ENCODE measurements at places on chromosomes 5 and 9. TPM values are rescaled to one million over a fixed set of nuclear protein-coding genes. Genes with fewer than 3 reads are reported as not detected.
A peak's percentile ranks its signal among the peaks of the same experiment; 100 is the strongest.

The NKD2 gene
- total RNA-seq: 4.4 TPM

The IFNK gene
- not detected for total RNA-seq

The FOXD4 gene
- not detected for total RNA-seq

The FBP2 gene
- 0.54 TPM for total RNA-seq

The POLR3G gene
- total RNA-seq: 0.68 TPM

The GPR151 gene
- not detected for total RNA-seq

The RHOBTB3 gene
- total RNA-seq: 76.5 TPM

The CENPP gene
- 3.3 TPM for total RNA-seq

The TAF11L12 gene
- total RNA-seq: not detected

The IFNA14 gene
- total RNA-seq: not detected

The PCDHB10 gene
- 0.84 TPM for total RNA-seq

The TSLP gene
- total RNA-seq: 6.0 TPM

The THBS4 gene
- total RNA-seq: 32.9 TPM

The TMC1 gene
- total RNA-seq: not detected

The CDC25C gene
- total RNA-seq: 0.24 TPM

The ITGA2 gene
- 0.78 TPM for total RNA-seq

The IL5 gene
- not detected for total RNA-seq

The ALDH1B1 gene
- total RNA-seq: 18.4 TPM

The HMGCR gene
- 9.6 TPM for total RNA-seq

The ANKRD18A gene
- total RNA-seq: 2.9 TPM

The LHX3 gene
- not detected for total RNA-seq

The IL13 gene
- total RNA-seq: not detected

DNA sequence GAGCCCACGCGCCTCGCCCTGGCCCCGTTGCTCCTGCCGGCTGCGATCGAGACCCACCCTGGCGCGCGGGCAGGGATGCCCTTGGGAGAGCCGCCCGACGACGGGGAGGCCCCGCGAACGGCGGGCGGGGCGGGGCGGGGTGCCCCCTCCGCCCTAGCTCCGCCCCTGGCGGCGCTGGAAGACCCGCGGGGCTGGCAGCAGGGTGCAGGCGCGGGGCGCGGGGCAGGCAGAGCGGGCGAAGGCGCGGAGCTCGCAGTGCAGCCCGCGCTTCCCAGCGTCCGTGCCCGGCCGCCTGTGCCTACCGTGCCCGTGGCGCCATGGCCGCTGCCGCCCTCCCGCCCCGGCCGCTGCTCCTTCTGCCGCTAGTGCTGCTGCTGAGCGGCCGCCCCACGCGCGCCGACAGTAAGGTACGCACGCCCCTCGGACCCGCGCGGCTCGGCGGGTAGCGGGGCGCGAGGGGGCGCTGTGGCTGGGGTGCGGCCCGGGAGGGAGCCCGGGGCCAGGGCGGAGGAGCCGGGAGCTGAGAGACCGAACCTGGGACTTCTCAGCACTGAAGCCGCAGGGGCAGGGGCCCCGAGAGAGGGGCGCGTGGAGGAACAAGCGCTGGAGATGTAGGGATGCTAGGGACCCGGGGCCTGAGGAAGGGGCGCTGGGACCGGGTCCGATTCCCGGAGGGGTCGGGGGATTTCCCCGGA, at the start of gene OLFML2A:
OLFML2A (plus strand) TSS at position 180 of the 695 bp plus-strand sequence; CDS start at position 318, 138 bp downstream.
- no peak for DNase-seq

DNA sequence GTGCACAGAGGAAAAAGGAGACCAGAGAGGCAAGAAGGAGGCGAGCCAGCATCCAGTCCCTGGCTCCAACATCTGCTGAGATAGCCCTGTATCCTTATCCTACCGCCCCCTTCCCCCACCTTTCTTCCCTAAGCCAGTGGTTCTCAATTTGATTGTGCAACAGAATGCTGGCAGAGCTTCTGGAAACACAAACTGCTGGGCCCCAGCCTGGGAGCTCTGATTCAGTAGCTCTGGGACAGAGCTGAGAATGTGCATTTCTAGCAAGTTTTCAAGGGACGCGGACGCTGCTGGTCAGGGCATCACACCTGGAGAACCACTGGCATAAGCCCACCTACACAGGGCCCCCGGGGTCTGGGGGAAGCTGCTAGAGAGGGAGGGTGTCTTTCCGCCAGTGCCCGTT, 21.1 kb downstream of the AK8 start:
- peak; percentile 71 for DNase-seq

- DNase-seq: no peak
These were observed 48.5 kb upstream of the MSX2 start for GRCh38 chr5:174675916-174676315.

GRCh38 chr5:127865273-127865672, 162.1 kb downstream of the CCDC192 start:
- no peak for DNase-seq

GRCh38 chr9:136587145-136587943, 41.5 kb upstream of the NOTCH1 start:
- peak; percentile 93 for DNase-seq

GRCh38 chr9:1599961-1600360, 415.2 kb upstream of the SMARCA2 start:
- no peak for DNase-seq

GRCh38 chr9:107732781-107733522, 243.4 kb upstream of the KLF4 start:
- DNase-seq: no peak

DNA sequence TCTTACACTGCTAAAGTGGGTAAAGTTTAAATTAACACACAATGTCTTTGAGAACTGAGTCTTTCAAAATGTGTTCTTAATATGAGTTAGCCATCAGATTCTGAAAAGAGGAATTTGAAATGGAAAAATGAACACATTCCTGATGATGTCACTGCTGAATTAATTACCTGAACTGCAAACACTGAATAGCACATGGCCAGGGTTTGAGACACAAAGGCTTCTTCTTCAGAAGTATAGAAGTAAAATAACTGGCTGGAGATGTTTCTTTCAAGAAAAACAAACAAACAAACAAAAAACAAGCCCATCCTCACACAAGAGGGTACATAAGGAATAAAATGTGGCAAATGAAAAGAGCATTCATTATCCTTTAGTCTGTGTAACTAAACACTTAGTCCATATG, 7.1 kb downstream of the GLIS3 start:
- no peak for DNase-seq

- no peak for DNase-seq
These were observed 3.4 kb upstream of the AMBP start for GRCh38 chr9:114081441-114082016.

DNA sequence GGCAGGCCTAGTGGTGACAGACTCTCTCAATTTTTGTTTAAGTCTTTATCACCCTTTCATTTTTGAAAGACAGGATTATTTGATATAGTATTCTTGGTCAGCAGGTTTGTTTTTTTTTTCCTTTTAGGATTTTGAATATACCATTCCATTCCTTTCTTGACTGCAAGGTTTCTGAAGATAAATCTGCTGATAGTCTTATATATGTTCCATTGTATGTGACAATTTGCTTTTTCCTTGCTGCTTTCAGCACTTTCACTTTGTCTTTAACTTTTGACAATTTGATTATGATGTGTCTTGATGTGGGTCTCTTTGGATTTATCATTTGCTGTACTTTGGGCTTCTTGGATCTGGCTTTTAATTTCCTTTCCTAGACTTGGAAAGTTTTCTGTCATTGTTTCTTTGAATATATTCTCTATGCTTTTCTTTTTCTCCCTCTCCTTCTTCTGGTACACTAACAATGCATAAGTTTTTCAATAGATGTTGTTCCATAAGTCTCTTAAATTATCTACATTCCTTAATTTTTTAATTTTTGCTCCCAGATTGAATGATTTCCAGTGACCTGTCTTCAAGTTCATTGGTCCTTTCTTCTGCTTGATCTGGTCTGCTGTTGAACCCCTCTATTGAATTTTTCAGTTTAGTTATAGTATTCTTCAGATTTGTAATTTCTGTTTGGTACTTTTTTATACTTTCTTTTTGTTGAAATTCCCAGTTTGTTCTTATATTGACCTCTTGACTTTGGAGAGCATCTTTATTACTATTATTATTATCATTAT, 14.6 kb upstream of the FBXW2 start:
- no peak for DNase-seq

GRCh38 chr5:16169550-16169949, 10.0 kb downstream of the MARCHF11 start:
- no peak for DNase-seq

DNA sequence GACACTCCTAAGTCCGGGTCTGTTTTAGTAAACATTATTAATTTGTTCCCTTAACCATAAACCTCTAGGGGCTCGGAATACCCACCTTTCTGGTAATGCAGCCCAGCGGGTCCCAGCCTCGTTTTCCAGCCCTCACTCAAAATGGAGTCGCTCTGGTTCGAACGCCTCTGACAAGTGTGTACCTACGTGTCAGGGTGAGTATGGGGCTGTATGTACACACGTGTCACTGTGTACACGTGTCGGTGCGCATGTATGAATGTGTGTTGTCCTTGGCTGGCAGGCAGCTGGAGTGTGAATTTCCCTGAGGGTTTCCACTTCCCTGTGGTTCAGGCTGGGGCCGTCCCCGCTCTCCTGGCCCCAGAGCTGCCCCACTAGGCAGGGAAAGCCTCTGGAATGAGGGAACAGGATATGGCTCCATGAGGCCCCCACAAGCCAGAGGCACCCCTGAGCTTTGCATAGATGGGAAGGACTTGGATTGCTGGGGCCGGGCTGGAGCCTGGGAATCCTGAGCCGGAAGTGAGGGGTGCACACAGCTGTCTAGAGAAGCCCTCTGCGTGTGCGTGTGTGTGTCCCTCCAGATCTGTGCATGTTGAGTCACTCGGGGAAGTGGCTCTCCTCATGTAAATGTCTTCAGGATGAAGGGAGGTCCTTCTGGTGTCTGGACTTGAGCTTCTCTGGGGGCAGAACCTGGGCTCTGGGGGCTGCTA, 160.8 kb upstream of the IER5L start:
- no peak for DNase-seq

GRCh38 chr5:143115381-143115780, 288.1 kb downstream of the NR3C1 start:
- DNase-seq: no peak

DNA sequence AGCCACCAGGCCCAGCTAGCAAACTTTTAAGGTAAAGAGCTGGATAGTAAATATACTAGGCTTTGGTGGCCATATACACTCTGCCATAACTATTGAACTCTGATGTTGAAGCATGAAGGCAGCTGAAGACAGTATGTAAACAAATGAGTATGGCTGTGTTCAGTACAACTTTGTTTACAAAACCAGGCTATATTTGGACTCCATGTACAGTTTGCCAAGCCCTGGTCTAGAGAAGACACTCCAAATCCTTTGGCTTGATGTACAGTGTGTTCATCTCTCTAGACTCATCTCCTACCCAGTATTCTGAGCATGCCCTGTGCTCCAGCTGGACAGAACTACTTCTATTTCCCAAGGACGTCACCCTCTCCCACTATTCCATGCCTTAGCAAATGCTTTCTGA, 54.3 kb upstream of the MEGF10 start:
- no peak for DNase-seq

- no peak for DNase-seq
These were observed 1.5 kb downstream of the AFF4 start for GRCh38 chr5:132961887-132962286.

- DNase-seq: no peak
These were observed 42.5 kb upstream of the PHF2 start for GRCh38 chr9:93533863-93534262.

- DNase-seq: no peak
These were observed 86.1 kb downstream of the GPR21 start for GRCh38 chr9:123119566-123119965.

DNA sequence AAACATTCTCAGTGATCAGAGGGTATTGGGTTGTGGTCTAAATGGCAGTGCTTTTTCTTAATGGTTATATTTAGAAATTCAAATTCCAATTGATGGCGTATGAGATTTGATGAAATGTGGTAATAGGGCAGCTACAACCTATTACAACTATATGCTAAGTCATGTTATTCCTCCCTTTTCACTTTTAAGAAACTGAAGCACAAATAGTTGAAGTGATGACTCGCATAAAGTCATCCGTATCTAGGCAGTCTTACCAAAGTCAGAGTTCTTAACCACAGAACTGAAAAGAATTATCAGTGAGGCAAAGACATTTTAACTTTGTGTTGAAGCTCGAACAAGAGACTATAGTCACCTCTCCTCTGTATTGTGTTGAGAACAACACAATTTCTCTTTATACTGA, 28.2 kb downstream of the C9orf152 start:
- no peak for DNase-seq

GRCh38 chr9:115034801-115035200, 83.2 kb downstream of the TNC start:
- no peak for DNase-seq

- no peak for DNase-seq
These were observed 42.3 kb upstream of the MOCS2 start for GRCh38 chr5:53151713-53152458.

DNA sequence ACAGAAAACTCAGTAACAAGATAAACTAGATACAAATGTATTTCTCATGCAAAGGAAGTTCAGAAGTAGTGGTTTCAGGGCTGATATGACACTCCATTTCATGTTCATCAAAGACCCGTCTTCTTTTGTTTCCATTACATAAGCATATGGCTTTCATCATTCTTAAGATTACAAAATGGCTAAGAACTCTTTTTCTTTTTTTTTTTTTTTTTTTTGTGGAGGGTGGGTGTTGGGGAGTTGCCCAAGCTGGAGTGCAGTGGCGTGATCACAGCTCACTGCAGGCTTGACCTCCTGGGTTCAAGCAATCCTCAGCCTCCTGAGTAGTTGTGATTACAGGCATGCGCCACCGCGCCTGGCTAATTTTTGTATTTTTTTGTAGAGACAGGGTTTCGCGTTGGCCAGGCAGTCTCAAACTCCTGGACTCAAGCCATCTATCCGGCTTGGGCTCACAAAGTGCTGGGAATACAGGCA, 22.0 kb upstream of the PTBP3 start:
- no peak for DNase-seq

- no peak for DNase-seq
These were observed 27.1 kb upstream of the ZBTB43 start for GRCh38 chr9:126777733-126778132.

GRCh38 chr5:132639706-132640130, 18.3 kb upstream of the IL13 start:
- DNase-seq: no peak

- no peak for DNase-seq
These were observed 1020.0 kb upstream of the ARRDC3 start for GRCh38 chr5:92402956-92403702.

- DNase-seq: no peak
These were observed 16.9 kb downstream of the ANKRD33B start for GRCh38 chr5:10580531-10581423.

GRCh38 chr9:97412626-97413385, 910 bp downstream of the TDRD7 start:
- DNase-seq: no peak

DNA sequence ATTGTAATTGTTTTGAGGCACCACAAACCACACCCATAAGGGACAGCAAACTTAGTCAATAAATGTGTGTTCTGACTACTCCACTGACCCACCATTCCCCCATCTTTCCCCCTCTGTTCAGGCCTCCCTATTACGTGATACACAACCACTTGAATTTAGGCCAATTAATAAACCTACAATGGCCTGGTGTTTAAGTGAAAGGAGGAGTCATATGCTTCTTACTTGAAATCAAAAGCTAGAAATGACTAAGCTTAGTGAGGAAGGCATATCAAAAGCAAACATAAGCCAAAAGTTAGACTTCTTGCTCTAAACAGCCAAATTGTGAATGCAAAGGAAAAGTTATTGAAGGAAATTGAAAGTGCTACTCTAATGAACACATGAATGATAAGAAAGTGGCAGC, 14.6 kb downstream of the ZBTB43 start:
- DNase-seq: no peak

Data from Right ventricle myocardium inferior (tissue), 1 donor.